ENCODE measurements at places on chromosomes 11 and 22. TPM values are rescaled to one million over a fixed set of nuclear protein-coding genes. Genes with fewer than 3 reads are reported as not detected.

SCN4B gene
- 2.1 TPM for total RNA-seq

GRCh38 chr11:28209906-28210305, 101.7 kb downstream of the METTL15 start:
- H3K27me3 ChIP-seq, result no peaks in the 10 kb centered on the region
- peaks cover 9% of the 10 kb centered on the region for H3K36me3 ChIP-seq
- no peaks in the 10 kb centered on the region for H3K4me1 ChIP-seq
- H3K27ac ChIP-seq, result no peak overlapping the region
- DNase-seq, result no peak

GRCh38 chr11:133078012-133078411, 454.3 kb downstream of the OPCML start:
- no peak overlapping the region for H3K4me3 ChIP-seq
- DNase-seq, result no peak
- H3K27me3 ChIP-seq, result no peaks in the 10 kb centered on the region
- no peaks in the 10 kb centered on the region for H3K36me3 ChIP-seq

DNA sequence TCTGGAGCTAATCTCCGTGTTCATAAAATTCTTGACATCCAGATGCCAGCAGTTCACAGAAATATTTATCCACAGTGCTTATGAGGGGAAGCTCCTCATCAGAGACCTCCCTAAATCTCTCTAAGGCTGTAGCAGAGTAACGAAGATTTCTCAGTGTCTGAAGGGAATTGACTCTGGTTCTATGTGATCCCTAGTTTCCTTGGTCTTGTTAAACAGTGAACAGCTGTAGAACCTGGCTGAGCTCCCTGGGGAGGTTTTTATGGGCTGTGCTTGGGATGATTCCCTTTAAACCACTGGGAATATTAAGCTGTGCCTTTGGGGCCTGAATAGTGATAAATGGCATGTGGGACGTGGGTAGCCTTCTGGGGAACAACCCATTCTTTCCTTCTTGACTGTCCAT, 43.7 kb upstream of the ARHGAP20 start:
- H3K4me1 ChIP-seq, result peaks cover 8% of the 10 kb centered on the region
- no peaks in the 10 kb centered on the region for H3K36me3 ChIP-seq
- H3K27me3 ChIP-seq, result no peaks in the 10 kb centered on the region

DNA sequence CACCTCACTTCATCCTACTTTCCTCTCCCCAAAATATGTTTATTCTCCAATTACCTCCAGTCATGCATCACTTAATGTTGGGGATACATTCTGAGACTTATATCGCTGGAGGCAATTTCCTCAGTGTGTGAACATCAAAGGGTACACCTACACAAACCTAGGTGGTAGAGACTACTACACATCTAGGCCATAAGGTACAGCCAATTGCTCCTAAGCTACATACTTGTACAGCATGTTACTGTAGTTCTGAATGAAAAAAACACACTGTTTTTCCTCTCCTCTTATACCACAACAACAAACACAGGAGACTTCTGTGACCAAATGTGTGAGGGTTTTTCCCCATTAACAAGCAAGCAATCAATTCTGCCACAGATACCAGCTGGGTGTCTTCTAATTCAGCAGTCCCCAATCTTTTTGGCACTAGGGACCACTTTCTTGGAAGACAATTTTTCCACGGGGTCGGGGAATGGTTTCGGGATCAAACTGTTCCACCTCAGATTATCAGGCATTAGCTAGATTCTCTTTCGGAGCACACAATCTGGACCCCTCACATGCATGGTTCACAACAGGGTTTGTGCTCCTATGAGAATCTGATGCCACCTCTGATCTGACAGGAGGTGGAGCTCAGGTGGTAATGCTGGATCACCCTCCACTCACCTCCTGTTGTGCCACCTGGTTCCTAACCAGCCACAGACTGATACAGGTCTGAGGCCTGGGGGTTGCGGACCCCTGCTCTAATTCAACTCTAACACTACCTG, 5.2 kb downstream of the KLHL22 start:
- H3K4me1 ChIP-seq, result peaks cover 19% of the 10 kb centered on the region
- no peaks in the 10 kb centered on the region for H3K27me3 ChIP-seq
- no peak for DNase-seq
- H3K4me3 ChIP-seq, result no peak overlapping the region

DNA sequence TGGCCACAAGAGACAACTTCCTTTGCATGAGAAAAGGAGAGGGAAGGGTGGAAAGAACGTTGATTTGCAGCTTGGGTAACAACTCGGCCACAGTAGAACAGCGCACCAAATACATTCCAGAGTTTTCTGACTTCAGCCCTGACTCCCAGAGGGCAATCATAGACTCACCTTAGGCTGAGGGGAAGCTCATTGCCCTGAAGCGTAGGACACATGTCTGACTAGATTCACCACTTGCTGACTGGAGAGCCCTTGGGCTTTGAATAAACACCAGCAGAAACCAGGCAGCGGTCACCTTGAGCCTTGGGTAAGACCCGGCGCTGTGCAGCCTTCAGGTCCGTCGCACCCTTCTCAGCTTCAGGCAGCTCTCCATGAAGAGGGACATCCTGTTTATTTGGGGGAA, 151.8 kb upstream of the GRIA4 start:
- H3K27me3 ChIP-seq, result no peaks in the 10 kb centered on the region
- DNase-seq, result no peak
- H3K4me3 ChIP-seq, result no peak overlapping the region
- H3K4me1 ChIP-seq, result no peaks in the 10 kb centered on the region
- H3K27ac ChIP-seq, result no peak overlapping the region
- H3K36me3 ChIP-seq, result no peaks in the 10 kb centered on the region

DNA sequence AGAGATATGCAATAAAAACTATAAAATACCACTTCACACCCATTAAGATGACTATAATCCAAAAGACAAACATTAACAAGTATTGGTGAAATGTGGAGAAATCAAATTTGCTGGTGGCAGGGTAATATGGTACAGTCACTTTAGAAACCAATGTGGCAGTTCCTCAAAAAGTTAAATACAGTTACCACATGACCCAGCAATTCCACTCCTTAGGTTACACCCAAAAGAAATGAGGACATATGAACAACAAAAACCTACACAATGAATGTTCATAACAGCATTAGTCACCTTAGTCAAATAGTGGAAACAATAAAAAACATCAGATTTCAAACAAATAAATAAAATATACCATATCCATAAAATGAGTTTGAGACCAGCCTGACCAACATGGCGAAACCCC, 52.6 kb downstream of the RDX start:
- H3K4me1 ChIP-seq, result peaks cover 2% of the 10 kb centered on the region
- no peak overlapping the region for H3K4me3 ChIP-seq
- H3K27ac ChIP-seq, result no peak overlapping the region
- DNase-seq, result no peak
- no peaks in the 10 kb centered on the region for H3K36me3 ChIP-seq

Data from upper lobe of left lung (tissue), 6 donors.